ENCODE measurements at places on chromosomes 12 and 14. TPM values are rescaled to one million over a fixed set of nuclear protein-coding genes. Genes with fewer than 3 reads are reported as not detected.

The RAPGEF3 gene
- total RNA-seq: 3.2 TPM

The IAPP gene
- total RNA-seq: not detected

The INHBE gene
- total RNA-seq: 1.7 TPM

DNA sequence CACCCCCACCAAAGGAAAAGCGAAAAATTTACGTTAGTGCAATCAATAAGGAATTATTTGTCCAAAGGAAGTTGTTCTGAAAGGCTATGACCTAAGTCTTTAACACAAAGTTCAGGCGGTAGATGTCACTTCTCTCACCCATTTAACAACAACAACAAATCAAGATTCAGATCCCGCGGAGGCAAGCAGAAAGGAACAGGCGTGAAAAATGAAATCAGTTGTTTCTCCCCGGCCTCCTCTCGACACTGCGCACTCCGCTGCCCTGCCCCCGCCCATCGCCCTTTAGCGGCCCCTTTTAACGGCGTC is 1.4 kb downstream of the DENND5B start:
- peak; percentile 72 for DNase-seq

DNA sequence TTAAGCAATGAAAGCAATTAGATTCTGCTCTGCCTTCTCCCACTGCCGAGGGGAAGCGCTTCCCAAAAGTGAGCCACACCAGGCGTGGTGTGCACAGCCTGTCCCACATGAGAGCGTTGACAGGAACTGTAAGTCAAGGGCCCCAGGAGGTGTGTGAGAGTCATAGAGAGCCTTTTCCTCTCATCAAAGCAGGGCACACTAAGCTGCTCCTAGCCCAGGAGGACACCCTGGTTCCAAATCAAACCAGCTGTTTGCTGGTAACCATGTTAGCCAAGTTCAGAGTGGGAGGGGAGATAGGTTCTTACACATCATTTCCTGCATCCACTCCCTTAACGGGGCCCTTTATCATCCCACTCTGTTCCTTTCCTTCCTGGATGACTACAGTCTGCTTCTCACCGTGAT is 98.3 kb downstream of the SPTSSA start:
- DNase-seq: peak; percentile 34

DNA sequence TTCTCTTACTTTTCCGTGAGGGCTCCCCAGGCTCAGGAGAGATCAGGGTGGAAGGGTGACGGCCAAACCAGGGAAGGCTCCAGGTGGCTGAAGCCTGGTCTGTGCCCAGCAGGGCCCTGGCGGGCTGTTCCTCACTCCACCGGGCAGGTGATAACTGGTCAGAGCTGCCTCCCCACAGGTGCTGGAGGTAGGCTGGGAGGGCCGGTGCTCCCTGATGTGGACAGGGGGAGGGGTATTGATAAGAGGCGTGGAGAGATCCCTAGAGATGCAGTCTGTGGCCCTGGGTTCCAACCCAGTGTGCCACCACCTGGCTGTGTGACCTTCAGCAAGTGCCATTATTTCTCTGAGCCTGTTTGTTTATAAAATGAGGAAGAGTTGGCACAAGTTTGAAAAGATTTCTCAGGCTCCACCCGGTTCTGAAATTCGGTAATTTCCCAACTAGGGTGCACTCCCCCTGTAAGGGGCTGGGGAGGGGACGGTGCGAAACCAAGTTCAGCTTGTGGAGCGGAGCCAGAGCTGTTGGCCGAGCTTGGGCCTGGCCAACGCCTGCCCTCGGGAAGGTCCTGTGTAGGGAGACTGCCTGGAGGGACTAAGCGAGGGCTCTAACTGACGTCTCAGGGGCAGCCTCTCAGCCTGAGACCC is 1.0 kb upstream of the NR4A1 start:
- peak; percentile 55 for DNase-seq

DNA sequence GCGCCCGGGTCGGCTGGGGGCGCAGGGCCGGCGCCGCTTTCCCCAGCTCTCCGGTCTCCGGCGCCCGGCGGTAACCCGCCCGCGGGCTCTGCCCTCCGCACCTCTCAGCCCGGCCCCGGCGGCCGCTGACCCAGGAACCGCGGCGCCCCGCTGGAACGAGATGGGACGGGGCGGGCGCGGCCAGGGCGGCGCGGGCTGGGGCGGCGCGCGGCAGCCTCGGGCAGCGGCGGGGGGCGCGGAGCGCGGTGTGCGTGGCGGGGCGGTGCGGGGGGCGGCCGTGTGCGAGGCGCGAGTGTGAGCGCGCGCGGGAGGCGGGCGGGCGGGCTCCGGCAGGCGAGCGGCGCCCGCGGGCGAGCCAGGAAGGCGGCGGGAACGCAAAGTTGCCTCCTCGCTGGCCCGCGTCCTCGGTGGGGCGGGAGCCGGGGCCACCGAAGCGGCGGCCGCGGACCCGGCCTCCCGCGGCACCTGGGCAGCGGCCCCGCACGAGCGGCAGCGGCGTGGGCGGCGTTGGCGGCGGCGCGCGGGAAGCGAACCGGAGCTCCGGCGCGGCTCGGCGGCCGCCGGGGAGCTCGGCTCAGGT is 671 bp upstream of the DIO3 start:
- DNase-seq: no peak
